ENCODE measurements at places on chromosomes 3 and 15.

DNA sequence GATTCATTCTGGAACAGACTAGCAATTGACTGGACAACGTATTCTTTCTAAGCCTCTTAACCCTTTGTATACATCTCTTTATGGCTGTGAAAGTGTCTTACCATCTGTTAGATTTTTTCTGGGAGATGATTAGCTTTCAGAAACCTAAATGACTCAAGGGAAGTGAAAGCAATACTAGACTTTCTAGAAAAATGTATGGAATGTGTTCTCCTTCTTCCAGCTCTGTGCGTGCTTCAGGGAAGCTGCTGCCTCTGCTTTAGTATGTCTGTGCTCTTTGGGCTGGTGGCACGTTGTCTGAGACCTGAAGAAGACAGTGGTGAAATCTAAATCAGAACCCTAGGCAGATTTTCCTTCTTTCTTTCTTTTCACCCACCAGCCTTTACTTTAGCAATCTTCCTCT, 89.5 kb downstream of the ITPR1 start:
- peak; percentile 28 for DNase-seq

DNA sequence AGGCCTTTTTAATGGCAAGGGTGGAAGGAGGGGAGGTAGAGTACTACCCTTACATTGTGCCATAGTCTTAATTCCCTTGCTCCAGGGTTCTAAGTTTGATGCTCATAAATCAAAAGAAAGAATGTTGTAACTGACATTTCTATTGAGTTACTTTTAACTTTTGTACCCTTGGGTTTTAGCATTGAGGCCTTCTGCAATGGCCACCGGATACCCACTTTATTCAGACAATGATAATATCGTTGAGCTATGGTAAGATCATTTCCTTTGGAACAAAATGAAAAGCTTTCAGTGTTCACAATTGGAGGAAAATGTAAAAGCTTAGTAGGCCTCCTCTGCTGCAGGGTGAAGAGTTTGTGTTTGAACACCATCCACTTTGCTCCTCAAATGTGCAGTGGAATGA, 16.8 kb downstream of the CGNL1 start:
- DNase-seq, result no peak

- DNase-seq, result no peak
These were observed at the start of gene GPR87 for GRCh38 chr3:151316267-151316991. Gene GPR87, minus strand, starts transcription at chr3:151316820. Its CDS starts 16,720 bp downstream, at chr3:151300100.

DNA sequence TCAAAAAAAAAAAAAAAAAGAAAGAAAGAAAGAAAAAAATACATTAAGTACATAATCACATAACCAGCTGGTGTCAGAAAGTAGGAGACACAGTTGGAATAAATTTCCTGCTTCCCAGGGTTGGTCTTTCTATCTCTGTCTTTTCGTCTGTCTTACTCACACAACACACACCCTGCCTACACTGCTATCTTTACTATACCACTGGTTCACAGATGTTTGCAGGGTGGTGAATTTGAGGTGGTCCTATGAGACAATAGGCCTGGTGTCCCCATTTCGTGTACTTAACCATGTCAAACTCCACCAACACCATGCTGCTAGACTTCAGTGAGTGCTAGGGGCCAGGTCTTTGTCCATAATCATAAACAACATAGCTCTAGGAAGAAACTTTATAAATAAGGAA, 17.6 kb upstream of the CD47 start:
- DNase-seq, result no peak

DNA sequence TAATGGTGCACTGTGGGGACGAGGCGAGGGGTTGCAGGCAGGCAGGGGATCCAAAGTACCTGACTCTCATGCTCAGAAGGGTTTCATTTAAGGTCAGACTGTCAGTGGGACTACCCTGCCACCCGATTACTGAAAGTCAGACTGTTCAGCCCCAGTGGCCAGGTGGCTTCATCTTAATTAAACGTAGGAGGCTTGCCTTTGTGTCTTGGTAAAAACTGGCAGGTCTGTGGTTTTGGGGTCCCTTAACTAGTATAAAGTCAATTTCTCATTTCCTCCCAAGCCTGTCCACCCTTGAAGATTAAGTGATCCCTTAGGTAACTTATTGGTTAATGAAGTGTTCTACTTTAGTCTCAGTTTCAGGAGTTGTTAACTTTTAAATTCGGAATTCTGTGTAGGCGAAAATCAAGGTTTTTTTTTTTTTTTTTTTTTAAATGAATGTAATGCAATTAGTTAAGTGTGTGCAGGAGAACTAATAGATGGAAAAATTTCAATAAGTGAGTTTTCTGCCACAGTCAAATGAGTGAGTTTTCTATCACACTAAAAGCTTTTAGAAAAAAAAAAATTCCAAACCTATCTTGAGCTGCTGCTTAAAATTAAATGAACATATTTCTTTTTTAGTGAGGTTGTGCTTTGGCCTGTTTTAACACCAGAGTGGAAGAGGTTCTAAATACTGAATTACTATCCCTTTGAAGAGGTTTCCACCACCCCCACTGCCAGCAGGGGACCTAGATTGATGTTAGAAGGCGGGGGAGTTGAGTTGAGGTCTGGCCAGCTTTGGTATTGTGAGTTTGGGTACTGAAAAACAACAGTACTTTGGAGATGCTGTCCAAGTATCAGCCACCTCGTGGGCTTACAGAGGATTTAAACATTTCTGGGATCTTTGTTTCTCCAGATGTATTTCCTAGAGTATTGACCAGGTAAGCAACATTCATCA, 15.2 kb downstream of the ITPR1 start:
- no peak for DNase-seq

- DNase-seq, result peak; percentile 9
These were observed 144.1 kb downstream of the RORA start for GRCh38 chr15:61084944-61085367.

- DNase-seq, result no peak
These were observed 1.8 kb downstream of the FOXL2 start for GRCh38 chr3:138944929-138945708.

- no peak for DNase-seq
These were observed 51.5 kb upstream of the GSK3B start for GRCh38 chr3:120145542-120146285.

DNA sequence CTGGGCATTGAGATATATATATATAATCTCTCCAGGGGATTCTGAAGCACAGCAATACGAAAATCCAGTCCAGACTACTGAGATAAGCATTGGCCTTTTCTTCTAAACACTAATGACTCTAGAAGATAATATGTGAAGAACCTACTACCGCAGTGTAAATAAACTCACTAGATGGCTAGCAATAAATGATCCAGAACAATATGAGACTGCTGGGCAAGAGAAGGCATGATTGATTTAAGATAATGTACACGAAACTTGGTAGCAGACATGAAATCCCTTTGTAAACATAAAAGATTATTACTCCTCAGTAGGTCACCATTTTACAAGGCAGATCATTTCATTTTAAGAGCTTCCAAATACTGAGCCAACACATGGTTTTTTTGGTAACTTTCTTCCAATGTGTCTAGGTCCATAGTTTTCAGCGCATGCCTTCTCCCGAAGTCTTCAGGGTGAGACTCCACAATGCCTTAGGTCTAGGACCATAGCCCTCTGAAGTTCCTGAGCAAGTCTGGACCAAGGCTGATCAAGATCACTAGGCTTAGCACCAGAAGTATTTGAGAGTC, 193.2 kb downstream of the LRRN1 start:
- no peak for DNase-seq

- no peak for DNase-seq
These were observed 9.8 kb downstream of the NBEAL2 start for GRCh38 chr3:46989146-46989810.

GRCh38 chr15:60421544-60421943, 23.8 kb upstream of the ANXA2 start:
- DNase-seq, result peak; percentile 82

DNA sequence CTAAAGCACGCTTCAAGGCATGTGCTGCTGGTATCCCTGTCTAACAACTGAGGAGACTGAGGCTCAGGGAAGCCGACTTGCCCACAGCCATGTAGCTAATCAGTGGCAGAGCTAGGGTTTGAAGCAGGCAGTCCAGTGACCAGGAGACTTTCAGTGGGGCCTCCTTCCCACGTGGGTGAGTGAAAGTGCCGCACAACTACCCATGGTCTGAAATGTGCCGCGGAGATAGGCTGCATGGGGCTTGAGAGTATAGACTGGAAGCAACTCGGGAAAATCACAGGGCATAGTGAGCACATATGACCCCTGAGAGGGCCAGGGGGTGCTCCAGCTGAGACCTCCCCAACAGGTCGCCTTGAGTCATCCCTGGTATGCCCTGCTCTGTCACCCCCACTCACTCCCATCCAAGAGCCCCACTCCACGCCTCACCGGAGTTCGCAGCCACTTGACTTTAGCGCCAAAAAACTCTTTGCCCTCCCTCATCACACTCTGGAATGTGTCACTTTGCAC, 19.1 kb downstream of the FAM174B start:
- DNase-seq, result no peak

DNA sequence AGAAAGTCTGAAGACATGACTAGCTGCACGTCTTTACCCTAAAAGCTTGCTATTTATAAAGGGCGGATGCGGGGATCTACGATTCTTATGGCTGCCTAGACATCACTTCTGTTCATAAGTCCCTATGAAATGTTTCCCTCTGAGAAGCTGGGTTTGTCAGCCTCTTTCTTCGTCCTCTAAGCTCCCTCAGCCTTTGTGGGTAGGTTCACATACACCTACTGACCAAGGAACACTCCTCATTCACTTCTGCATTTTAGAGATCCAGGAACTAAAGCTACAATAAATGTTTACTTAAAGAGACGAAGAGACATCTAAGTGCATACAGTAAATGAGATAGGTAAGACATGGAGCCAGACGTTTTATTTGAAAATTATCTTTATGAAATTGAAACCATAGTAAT, 16.7 kb upstream of the RAMAC start:
- no peak for DNase-seq

DNA sequence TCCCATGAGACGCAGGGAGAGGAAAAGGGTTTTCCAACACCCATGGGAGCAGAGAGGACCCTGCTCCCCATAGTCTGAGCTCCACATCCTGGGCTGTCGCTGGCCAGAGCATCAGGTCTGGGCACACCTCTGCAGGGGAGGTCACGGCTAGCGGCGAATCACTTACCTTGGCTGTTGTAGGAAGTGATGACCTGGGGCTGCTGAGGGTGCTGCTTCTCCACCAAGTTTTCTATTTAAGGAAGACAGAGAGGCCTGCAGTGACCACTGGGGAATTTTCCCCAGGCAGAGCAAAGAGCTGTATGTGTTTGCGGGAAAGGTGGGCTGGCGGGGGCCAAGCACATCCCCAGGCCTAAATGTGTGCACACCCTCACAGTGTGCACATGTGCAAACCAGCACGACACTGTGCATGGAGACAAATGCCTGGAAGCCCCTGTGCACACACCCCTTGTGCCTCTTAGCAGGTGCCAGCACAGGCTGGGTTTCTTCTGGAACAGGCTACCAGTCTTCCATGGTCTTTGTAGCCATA, 7.6 kb downstream of the KY start:
- DNase-seq, result no peak

DNA sequence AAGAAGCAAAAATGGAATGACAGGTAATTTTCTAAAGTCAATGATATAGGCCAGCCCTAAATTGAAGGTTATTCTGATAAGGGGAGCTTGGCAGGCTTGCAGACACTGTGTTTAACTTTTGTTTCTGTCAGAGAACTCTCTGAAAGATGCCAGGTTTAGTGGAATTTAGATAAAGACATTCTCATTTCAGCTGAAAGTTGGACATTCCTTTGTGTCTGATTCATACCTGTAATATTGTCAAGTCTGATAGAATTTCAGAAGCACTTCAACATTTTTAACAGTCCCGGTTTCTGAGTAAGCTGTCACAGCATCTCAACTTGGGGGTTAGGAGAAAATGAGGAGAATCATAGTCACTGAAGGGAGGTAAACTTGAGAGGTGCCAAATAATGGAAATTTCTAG, 84.0 kb downstream of the DIPK2A start:
- peak; percentile 27 for DNase-seq

GRCh38 chr3:127215714-127216414, 22.9 kb downstream of the PRR23E start:
- no peak for DNase-seq

GRCh38 chr3:32281570-32282106, 43.2 kb downstream of the CMTM8 start:
- no peak for DNase-seq

DNA sequence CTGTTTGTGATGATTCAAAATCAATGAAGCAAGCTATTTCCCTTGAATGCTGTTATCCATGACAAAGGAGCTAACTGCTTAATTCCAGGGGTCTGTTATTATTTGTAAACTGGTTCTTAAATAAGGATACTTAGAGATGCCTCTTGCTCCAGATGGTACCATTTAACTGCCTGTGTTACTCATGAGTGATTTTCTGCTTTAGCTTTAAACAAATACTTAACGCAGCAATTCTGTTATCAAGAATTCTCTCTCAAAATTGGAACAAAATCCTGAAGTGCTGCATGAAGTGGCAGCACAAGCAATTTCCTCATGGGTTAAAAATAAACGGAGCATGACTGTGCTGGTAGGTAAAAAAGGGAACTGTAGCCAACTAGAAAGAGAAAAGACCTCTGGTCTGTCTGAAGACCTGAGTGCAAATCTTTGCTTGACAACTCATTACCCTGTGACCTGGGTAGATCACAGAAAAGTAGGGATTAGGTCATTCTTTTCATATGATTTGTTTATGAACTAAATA, 62.5 kb upstream of the GBE1 start:
- no peak for DNase-seq

- no peak for DNase-seq
These were observed 102.0 kb upstream of the BHLHE40 start for GRCh38 chr3:4877173-4877787.

GRCh38 chr3:24506966-24507775, 12.5 kb upstream of the THRB start:
- DNase-seq, result no peak

DNA sequence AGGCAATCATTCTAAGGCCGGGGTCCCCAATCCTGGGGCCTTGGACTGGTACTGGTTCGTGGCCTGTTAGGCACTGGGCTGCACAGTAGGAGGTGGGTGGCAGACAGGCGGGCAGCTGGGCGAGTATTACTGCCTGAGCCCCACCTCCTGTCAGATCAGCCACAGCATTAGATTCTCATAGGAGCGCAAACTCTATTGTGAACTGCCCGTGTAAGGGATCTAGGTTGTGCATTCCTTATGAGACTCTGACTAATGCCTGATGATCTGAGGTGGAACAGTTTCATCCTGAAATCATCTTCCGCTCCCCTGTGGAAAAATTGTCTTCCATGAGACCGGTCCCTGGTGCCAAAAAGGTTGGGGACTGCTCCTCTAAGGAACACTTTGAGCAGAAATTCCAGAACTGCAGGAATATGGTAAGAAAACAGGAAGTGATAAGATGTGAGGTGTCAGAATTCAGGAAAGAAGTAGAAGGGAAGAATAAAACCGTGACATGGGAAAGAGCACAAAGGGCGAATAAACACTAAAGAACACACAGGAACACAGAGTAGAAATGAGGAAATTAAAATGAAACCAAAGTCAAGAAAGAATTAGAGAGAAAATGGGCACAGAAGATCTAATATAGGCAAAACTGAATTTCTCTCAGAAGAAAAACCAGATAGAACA, 57.6 kb downstream of the PDCD6IP start:
- DNase-seq, result peak; percentile 28

- peak; percentile 16 for DNase-seq
These were observed 85.3 kb downstream of the PIK3R4 start for GRCh38 chr3:130661140-130661891.

DNA sequence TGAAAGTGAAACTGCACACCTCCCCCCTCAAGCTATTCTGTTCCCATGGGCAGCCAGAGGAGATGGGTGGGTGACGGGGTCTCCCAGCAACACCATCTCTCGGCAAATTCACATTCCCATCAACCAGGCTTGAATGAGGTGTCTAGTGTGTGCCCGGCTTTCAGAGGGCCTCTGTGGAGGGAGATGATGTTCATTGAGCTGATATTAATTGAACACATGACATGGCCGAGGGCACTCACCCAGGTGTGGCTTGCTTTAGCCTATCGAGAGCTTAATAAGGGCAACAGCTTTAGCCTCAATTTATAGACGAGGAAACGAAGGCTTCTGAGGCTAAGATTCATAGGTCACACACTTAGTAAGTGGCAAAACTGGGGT, 288.0 kb downstream of the UACA start:
- DNase-seq, result no peak
